ENCODE measurements at places on chromosomes 11 and 22.

- DNase-seq, result no peak
Measured at GRCh38 chr11:2452321-2453012, 7.7 kb downstream of the KCNQ1 start.

DNA sequence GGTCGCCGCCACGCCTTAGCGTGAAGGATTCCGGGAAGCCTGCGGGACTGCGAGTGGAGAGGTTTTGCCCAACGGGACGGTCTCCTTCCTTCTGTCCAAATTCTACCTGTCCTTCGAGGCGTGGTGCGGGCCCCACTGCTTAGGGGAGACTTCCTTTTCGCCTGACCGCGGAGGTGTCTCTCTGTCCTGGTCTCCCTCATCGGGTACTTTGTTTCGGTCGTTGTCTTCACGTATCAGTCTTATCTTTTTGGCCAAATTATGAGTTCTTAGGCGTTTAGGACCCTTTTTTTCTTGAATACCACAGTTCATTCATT lies 388 bp downstream of the HINFP start:
- DNase-seq, result no peak

- DNase-seq, result no peak
Measured at GRCh38 chr11:104380358-104380757, 216.4 kb upstream of the PDGFD start.

- DNase-seq, result no peak
Measured at GRCh38 chr22:27853424-27853823, 51.9 kb upstream of the MN1 start.

GRCh38 chr11:95778699-95779098 lies 10.9 kb downstream of the FAM76B start:
- no peak for DNase-seq

- no peak for DNase-seq
Measured at GRCh38 chr11:59611570-59612565, 3.7 kb downstream of the OSBP start.

DNA sequence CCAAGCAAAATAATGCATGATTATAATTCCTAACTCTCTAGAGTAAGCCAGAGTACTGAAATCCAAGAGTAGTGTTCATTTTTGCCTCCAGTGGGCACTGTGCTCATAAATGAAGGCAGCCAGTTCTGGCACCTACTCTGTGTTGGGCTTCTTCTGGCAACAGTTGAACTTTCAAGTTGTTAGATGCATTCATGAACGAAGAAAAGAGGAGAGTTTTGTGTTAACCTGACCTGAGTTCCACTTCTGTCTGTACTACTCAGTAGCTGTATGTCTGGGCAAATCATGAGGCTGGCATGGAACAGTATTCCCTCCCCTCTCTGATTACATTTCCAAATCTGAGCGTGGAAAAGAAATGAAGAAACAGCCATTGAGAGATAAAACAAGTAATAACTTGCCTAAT lies 20.3 kb upstream of the TENM4 start:
- no peak for DNase-seq

DNA sequence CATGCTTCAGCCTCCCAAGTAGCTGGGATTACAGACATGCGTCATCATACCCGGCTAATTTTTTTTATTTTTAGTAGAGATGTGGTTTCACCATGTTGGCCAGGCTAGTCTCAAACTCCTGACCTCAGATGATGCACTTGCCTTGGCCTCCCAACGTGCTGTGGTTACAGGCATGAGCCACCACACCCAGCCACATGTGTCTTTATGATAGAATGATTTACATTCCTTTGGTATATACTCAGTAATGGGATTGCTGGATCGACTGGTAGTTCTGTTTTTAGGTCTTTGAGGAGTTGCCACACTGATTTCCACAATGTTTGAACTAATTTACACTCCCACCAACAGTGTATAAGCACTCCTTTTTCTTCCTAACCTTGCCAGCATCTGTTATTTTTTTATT lies 276.2 kb downstream of the METTL15 start:
- DNase-seq, result no peak

- DNase-seq, result peak; percentile 41
Measured at GRCh38 chr11:93740730-93741093, 583 bp downstream of the TAF1D start.

- no peak for DNase-seq
Measured at GRCh38 chr11:3855808-3856491, 486 bp downstream of the STIM1 start.

DNA sequence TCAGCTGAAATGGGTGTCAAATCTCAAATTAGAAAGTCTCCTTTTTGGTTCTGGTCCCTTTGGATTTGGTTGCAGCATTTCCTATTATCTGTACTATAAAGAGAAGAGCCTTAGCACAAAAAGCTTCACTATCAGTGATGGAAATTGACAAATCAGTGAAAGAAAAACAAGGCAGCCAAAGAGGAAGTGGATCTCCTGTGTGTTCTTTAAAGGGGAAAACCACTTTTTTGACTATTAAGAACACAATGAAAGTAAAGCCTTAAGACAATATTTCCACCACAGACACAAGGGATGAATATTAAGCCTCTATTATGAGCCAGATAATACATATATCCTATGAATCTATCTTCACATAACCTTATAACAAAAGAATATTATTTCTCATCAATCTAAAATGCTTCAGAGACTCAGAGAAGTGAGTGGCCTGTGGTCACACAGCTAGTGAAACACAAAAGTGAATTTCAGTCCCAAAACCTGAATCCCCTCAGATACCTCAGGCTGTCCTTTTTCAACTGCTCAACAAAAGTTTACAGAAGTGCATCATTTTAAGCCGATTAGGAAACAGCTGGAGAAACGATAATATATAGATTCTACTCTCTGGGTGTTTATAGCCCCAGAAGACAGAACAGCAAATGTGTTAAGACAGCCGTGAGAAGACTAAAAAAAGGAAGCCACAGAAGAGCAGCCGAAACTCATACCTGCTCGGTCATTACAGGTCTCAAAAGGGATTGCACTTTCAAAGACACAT lies 24.4 kb upstream of the FSHB start:
- no peak for DNase-seq

DNA sequence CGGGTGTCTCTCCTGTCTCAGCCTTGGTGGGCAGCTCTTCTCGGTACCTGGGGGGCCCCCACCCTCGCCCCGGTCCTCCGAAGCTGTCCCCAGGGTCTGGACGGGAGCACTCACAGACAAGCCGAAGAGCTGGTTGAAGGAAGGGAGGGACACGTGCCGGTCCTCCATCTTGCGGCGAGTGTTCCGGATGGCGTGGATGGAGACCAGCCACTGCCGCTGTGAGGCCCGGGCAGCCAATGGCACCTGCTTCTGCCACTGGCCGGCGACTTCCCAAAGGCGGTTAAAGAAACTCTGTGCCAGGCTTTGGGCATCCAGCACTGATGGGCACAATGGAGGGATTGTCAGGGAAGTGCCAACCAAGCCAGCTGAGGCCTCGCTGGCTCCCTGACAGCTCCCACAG lies 18.7 kb downstream of the PPM1F start:
- no peak for DNase-seq

DNA sequence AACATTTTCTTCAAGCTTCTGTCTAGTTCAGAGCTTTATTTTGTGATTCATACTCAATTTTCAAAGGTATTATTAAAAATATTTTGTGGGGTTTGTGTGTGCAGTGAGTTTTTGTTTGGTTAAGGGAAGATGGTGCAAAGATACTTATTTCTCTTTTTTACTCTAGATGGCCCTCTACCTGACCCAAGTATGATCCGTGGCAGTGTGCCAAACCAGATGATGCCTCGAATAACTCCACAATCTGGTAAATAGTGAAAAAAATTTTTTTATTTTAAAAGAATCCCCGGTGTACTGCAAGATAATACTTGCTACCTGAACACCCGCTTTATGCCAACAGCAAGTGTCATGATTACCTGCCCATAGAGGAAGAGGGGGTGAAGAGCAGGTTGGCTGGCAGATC lies 54.2 kb downstream of the EP300 start:
- no peak for DNase-seq

GRCh38 chr22:46150034-46150654 lies at the start of gene PPARA:
Gene PPARA, plus strand, starts transcription at chr22:46150526. Its CDS starts 47,858 bp downstream, at chr22:46198384.
- peak; percentile 88 for DNase-seq

GRCh38 chr11:10786451-10786850 lies 22.3 kb downstream of the EIF4G2 start:
- DNase-seq, result no peak

DNA sequence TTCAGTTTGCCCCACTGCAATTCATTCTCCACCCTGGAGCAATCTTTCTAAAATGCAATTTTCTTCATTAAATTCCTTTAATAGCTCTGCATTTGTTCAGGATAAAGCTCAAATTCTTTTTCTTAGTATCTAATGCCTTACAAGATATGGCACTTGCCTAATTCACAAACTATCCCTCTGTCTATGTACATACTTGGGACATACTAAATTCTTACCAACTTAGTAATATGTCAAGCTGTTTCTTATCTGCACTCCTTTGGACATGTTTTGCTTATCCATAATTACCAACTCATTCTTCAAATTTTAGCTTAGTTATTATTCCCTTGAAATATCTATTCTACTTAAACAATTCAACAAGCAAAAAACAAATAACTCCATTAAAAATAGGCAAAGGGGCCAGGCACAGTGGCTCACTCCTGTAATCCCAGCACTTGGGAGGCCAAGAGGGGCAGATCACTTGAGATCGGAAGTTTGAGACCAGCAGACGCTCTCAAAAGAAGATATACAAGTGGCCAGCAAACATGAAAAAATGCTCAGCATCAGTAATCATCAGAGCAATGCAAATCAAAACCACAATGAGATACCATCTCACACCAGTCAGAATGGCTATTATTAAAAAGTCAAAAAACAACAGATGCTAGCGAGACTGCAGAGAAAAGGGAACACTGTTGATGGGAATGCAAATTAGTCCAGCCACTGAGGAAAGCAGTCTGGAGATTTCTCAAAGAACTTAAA lies 96.9 kb downstream of the FAM76B start:
- no peak for DNase-seq

GRCh38 chr22:30129636-30130035 lies 49.4 kb downstream of the HORMAD2 start:
- no peak for DNase-seq

DNA sequence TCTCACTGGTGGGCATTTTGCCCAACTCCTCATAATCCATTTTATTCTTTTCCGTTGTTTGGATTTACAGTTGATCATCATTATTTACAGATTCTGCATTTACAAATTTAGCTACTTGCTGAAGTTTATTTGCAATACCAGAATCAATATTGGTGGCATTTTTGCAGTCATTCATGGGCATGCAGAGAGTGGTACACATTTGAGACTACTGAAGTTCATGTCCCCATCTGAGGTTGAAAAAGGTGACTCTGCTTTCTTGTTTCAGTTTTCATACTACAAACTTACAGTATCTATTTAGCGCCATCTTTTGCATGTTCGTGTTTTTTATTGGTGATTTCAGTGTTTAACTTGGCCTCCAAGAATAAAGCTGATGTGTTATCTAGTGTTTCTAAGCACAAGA lies 318.7 kb upstream of the CTSC start:
- no peak for DNase-seq

DNA sequence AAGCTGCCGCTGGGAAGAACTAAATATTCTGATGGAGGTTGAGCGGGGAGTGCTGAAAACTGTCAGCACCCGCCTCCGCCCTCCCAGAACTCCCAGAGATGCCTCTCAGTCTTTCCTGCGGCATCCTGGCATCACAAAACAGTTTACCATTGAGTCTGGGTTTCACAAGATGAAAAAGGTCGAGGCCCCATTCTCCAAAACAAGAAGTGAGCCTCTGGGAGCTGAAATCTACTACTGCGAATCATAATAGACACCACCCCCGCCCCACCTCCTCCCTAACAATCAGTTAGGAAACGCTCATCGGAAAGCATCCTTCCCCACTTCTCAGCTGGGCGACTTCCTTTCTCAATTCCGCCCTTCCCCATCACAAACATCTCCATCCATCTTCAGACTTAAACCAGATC lies 1.0 kb downstream of the SUN2 start:
- DNase-seq, result no peak

DNA sequence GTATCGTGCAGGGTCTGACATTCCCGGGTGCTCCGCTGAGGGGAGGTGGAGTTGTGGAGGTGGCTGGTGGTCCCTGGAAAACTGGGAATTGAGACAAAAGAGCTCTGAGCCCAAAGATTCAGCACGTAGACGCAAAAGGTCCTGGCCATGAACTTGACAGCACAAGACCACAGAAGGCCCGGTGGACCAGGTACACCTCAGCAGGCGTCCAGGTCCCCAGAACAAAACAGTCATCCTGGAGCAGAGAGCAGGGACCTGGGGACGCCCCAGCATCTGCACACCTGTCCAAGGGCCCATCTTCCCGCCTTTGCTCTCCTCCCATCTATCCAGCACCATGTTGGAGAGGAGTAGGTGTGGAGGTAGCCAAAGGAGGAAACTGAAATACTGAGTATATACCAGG lies 13.8 kb upstream of the MB start:
- DNase-seq, result no peak

GRCh38 chr11:66686100-66686785 lies 8.6 kb upstream of the RBM4B start:
- DNase-seq, result no peak

- DNase-seq, result peak; percentile 75
Measured at GRCh38 chr11:128172046-128172878, 415.1 kb downstream of the ETS1 start.

DNA sequence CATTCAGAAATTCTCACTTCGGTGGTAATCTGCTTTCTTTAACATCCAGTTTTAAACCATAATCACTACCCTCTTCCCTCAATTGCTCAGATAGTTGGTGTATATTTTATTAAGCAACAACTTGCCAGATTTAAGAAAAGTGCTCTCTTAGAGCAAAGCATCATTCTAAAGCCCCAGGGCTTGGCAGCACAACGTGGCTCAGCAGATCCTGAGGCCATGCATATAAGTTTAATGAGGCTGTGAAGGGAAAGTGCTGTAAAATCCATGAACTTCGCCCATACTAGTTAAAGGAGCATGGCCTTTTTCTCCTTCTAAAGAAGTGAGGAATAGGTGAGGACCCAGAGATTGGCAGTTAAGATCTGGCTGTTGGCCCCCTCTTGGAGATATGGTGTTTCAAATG lies 482.3 kb upstream of the CCDC90B start:
- DNase-seq, result no peak

- DNase-seq, result no peak
Measured at GRCh38 chr11:128603752-128604414, 16.5 kb upstream of the ETS1 start.

- DNase-seq, result no peak
Measured at GRCh38 chr11:119992171-119993051, 145.5 kb downstream of the TRIM29 start.

- no peak for DNase-seq
Measured at GRCh38 chr22:33666279-33666960, 253.9 kb downstream of the LARGE1 start.

DNA sequence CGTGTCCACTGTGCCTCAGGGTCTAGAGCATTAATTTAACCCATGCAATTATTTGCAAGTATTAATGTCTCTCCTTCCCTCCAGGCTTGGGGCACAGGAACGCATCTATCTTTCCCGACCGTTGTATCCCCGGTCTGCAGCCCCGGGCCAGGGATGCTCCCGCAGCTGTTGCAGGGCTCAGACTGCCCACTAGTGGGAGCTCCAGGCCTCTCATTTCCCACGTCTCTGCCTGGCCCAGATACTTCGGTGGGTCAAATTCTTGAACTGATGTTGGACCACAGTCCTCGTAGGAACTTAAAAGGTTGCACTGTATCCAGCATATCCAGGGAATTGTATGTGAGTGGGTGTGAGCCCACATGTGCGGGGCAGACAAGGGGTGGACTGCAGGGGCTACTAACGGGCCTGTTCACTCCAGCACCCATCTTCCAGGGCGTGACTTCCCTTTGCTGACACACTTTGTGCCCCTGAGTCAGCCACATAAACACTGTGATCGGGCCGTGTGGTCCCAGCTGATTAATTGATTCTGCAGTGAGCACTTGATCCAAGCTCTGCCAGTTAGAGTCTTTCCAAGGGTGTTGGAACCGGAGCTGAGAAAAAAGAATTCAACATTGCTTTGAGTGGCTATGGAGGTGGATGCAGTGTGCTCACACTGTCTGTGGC lies 451.3 kb downstream of the TBC1D22A start:
- DNase-seq, result peak; percentile 27
